HT1080 (cell line): ENCODE measurements at places on chromosomes 2 and 18.

DNA sequence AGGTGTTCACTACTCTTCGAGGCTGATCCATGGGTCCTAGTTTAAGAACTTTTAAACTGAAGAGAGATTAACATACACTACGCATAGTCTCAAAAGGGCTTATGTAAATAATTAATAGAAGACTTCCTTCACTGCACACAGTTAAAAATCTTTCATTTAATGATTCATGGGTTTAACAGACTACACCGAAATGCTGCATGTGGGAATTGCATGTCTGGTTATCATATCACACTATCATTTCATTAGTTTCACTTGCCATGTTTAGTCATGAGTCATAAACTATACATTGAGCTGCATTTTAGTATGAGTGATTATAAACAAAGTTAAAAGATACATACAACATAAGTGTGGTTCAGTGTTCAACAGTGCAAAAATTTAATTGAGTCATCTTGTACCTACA is 31.2 kb downstream of the GLS start:
- DNase-seq: no peak

GRCh38 chr2:127542231-127542630 is 6.7 kb downstream of the MYO7B start:
- no peak for DNase-seq

GRCh38 chr2:80700961-80701360 is 396.4 kb upstream of the LRRTM1 start:
- no peak for DNase-seq

GRCh38 chr2:199940373-199940772 is 14.9 kb downstream of the TYW5 start:
- DNase-seq: peak; percentile 41

DNA sequence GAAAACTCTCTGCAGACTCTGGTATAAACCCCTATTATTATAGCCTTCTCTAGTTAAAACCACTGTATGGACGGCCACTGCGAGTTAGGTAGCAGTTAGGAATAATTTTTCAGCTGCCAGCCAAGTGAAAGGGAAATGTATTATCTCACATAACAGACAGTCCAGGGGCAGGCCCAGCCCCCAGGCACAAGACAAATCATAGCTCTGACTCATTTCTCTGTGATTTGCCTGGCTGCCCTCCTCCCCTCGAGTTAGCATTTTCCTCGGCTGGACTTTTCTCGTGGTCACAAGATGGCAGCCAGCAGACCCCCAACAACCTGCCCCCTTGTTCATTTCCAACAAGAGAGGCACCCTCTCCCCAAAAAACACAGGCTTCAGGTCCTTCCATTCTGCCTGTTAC is 10.5 kb downstream of the VIT start:
- DNase-seq: peak; percentile 68

- no peak for DNase-seq
These were observed 26.2 kb upstream of the CCNT2 start for GRCh38 chr2:134892282-134893035.
